ENCODE measurements at places on chromosomes 16 and 17.
A peak's percentile ranks its signal among the peaks of the same experiment; 100 is the strongest.

GRCh38 chr17:58278661-58279015 lies 2.1 kb downstream of the MPO start:
- no peaks in the 10 kb centered on the region for H3K4me1 ChIP-seq
- H3K27ac ChIP-seq, result no peak overlapping the region
- ATAC-seq, result peak; percentile 66
- H3K27me3 ChIP-seq, result peaks cover 44% of the 10 kb centered on the region
- H3K4me3 ChIP-seq, result no peak overlapping the region

DNA sequence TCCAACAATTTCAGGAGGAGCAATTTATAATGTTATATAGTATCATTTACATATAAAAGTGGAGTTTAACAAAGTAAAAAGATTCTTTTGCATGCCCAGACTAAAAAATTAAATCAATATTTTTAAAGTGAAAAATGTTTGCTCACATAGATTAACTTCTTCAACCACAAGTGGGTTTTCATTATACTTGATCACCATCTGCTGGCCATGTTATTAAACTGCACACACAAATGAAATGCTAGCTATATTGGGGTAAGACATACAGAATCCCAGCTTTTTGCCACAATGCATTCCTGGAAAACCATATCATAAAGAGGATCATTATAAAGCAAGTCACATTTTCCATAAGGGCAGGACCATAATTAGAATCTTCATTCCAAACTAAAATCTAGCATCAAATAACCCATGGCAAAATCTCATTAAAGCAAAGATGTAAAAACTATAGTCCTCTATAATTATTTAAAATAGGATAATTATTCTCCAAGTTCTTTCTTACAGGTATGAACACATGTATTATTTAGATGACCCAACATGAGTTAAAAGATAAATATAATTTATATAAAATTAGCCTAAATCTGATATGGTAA lies 26.3 kb downstream of the CEP112 start:
- H3K36me3 ChIP-seq, result no peaks in the 10 kb centered on the region
- H3K4me1 ChIP-seq, result peaks cover 18% of the 10 kb centered on the region
- no peak overlapping the region for H3K27ac ChIP-seq
- H3K27me3 ChIP-seq, result no peaks in the 10 kb centered on the region

DNA sequence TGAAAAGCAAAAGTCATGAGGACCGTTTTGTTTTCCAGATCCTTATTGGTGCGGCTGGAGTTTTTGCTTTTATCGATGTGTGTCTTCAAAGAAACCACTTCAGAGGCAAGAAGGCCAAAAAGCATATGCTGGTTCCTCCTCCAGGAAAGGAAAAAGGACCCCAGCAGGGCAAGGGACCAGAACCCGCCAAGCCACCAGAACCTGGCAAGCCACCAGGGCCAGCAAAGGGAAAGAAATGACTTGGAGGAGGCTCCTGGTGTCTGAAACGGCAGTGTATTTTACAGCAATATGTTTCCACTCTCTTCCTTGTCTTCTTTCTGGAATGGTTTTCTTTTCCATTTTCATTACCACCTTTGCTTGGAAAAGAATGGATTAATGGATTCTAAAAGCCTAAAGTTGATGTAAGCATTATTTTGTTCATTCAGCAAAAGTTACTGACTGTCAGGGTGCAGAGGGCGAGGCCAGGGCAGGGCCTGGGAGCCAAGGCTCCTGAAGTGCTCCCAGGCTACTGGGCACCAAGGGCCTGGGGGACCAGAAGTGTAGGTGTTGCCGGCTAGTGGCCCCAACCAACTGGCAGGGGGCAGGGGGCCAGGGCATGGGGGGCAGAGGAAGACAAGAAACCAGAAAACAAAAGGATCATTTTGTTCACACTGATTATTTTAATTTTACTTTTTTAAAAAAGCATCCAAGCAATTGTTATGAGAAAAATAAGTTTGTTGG lies 8.8 kb downstream of the CMTM2 start:
- H3K4me3 ChIP-seq, result no peak overlapping the region
- H3K27me3 ChIP-seq, result no peaks in the 10 kb centered on the region
- ATAC-seq, result no peak
- no peaks in the 10 kb centered on the region for H3K4me1 ChIP-seq

DNA sequence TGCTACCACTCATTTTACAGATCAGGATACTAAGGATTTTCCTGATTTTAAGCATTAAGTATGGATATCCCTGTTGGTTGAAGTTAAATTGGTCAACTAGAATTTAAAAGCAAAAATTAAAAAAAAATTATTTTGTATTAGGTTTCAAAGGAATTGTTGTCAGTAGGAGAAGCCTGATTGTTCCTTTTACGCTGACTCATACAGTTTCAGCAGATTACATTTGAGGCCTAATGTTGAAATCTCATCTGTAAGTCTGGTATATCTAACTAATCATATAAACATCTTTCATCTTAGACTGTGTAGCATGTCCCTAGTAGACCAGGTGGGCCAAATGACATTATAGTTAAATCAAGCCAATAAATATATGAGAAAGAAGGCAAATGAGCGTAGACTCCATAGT lies 83.5 kb downstream of the FTO start:
- H3K27me3 ChIP-seq, result no peaks in the 10 kb centered on the region
- H3K27ac ChIP-seq, result no peak overlapping the region
- no peak overlapping the region for H3K4me3 ChIP-seq
- H3K36me3 ChIP-seq, result no peaks in the 10 kb centered on the region
- H3K4me1 ChIP-seq, result no peaks in the 10 kb centered on the region

DNA sequence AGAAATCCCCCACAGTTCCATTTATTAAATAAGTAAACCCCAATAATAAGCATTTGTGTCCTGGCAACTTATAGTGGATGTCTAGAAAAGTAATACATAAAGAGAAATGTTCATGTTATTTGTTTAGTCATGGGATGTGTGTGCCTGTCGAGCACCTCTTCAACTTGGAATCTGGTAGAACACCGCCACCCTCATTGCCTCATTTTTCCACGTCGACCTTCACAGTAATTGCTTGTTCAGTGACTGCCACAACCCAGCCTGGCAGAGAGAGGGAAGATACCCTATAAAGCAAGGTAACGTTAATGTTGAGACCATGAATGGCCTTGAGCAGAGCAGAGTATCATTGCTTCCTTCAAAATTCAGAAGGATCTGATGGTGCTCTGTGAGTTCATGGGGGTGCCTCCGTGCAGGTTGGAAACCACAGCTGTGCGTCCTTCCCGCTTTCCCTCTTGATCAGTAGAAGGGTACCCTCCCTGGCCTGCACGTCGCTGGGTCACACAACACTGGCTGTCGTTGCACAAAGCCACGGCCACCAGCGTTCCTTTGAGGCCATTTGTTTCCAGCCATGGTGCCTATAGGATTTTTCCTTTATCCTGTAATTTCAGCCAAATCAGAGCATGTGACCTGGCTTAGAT lies 3.7 kb upstream of the DNASE1 start:
- no peaks in the 10 kb centered on the region for H3K4me1 ChIP-seq
- no peak for ATAC-seq
- H3K27ac ChIP-seq, result no peak overlapping the region

GRCh38 chr17:68460715-68461114 lies 3.4 kb upstream of the WIPI1 start:
- H3K27ac ChIP-seq, result no peak overlapping the region
- H3K4me1 ChIP-seq, result no peaks in the 10 kb centered on the region
- H3K36me3 ChIP-seq, result no peaks in the 10 kb centered on the region
- H3K27me3 ChIP-seq, result no peaks in the 10 kb centered on the region

DNA sequence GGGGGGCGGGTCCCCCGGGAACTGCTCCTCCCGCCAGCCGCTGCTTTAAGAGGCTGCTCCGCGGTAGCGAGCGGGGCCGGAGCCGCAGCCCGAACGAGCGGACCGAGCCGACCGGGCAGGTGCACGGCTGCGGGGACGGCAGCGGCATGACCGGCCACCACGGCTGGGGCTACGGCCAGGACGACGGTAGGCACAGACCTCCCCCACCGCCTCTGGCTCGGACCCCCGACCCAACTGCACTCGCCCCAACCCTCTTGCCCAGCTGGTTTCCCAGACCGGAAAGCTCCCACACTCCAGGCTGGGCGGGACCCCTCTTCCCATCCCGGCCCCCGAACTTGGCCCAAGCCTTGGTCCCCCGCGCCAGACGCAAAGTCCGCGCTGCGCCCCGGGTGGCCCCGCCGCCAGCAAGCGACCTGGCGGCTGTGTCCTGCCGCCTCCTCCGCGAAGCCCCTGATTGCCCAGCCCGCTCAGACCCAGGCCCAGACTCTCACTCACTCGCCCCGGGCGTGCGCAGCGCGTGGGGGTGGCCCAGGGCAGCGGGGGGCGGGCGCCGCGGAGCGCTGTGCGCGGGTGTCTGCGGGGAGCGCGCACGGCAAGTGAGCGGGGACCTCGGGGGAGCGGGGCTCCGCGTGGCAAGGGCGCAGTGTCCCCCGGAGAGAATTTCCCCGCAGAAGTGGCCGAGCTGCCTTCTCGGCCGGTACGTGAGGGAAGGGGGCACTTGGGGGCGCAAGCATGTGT lies at the start of gene CA7:
CA7 (plus strand) TSS at position 73 of the 738 bp plus-strand sequence; CDS start at position 147, 74 bp downstream.
- peak within 1 kb of the TSS; percentile 53 for H3K4me3 ChIP-seq
- H3K36me3 ChIP-seq, result no peaks in the 10 kb centered on the region
- peaks cover 12% of the 10 kb centered on the region for H3K4me1 ChIP-seq
- ATAC-seq, result no peak
- H3K27me3 ChIP-seq, result peaks cover 50% of the 10 kb centered on the region
- no peak within 1 kb of the TSS for H3K27ac ChIP-seq

Measured in gastroesophageal sphincter (tissue), 4 donors.